ENCODE measurements at places on chromosomes 4 and X.

DNA sequence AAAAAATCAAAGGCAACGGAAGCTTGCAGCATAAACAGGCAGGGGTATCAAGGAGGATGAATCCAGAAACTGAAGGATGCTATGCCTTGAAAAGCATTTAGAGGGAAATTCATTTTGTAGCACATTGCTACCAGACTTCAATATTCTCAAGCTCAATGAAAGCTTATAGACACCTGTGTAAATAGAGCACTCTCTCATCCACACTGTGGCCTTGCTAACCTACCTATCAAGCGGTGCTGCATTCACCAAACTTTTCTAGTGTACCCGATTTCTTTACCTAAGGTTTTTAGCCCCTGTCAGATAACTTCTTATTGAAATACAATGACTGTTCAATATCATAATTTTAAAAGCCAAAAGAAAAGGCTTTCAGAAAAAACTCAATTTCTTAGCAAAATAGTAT lies 20.2 kb upstream of the HSD17B13 start:
- DNase-seq: no peak

DNA sequence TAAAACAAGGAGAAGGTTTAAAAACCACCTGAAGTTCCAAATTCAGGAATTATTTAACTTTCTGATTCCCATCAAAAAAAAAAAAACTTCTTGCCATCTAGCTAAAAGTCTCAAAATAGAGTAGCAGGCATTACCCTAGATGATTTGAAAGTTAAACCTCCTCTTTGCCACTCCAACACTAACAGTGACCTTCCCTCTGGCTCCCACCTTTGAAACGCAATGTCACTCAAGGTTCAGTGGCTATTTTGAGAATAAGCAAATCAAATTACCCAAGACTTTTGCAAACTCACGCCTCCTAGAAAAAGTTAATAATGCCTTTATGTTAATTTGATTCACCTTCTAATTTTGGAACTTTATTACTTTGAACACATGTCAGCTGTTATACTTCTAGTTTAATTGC lies 103.2 kb downstream of the ARHGAP6 start:
- DNase-seq: no peak

DNA sequence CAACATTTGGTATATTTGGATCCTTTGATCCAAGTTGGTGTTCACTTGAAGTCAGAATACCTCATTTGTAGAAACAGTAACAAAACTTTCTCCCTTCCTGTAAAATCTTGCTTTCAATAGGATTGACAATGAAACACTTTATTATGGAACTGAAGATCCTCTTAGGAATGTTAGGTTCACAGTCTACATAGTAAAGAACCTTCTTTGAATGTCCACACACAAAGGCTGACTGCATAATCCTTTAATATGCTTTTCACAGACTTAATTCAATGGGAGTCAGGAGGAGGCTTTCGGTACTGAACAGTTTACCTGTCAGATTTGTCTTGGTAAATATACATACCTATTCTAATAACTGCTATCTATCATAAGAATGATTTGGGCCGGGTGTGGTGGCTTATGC lies 188.5 kb downstream of the SPRY1 start:
- no peak for DNase-seq

- DNase-seq: no peak
These were observed 24.6 kb upstream of the ANTXR2 start for GRCh38 chr4:80097400-80098177.

- no peak for DNase-seq
These were observed 17.2 kb downstream of the GLUD2 start for GRCh38 chrX:121064579-121064978.

DNA sequence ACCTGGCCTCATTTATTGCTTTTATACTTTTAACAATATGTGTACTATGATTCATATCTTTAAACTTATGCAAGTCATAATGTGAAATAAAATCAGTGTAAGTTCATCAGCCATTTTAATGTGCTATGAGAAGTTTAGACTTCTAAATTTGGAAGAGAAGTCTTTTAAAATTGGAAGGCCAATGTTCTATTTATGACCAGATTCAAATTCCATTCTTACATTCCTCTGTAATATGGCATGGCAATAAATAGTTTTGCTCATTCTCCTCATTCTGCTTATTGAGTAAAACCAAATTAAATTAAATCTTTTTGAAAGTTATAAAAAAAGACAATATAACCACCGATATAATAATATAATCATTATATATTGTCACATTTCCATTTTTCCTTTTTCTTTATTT lies 126.2 kb downstream of the SORBS2 start:
- no peak for DNase-seq

DNA sequence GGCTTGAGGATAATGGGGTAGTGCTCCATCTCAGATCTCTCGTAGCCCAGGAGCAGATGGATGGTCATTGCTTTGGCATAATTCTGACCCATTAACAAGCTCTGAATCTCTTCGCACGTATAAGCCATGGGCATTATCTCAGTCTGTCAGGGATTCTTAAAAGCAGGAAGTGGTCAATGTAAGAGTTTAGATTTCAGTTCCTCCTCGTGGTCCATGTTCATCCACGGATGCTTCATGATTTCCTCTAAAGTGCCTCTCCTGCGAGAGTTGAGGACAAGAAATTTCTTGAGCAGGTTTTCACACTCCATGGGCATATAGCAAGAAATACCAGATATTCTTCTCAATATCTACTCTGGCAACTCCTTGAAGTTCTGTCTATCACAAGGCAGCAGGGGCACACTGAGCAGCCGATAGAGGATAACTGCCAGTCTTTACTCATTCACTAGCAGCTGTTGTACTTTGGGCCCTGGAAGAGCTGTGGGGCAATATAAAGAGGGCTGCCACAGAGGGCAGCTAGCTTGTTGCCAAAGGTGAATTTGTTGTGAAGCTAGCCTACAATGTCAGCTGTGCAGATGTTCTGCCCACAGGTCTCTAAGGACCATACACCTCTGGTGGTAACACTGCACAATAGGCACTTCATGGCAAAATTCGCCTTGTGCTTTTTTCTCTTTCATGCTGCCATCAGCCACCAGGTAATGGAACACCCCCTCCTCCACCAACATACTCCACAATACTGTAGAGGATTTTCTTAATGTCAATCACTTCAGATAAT lies 52.0 kb upstream of the WDR17 start:
- DNase-seq: no peak

- no peak for DNase-seq
These were observed 6.3 kb upstream of the ZNF827 start for GRCh38 chr4:145944886-145945285.

All from activated CD8-positive, alpha-beta memory T cell treated with anti-CD3 and anti-CD28 coated beads for 4 hours (primary cell).